ENCODE measurements at places on chromosomes 13 and 19. TPM values are rescaled to one million over a fixed set of nuclear protein-coding genes. Genes with fewer than 3 reads are reported as not detected.

U2AF2 gene
- total RNA-seq = 100 TPM

LRRC4B gene
- total RNA-seq = 2.0 TPM

CABP5 gene
- total RNA-seq = not detected

RHPN2 gene
- total RNA-seq = 3.0 TPM

NRTN gene
- 0.50 TPM for total RNA-seq
